Occipital lobe (tissue), 3 donors: ENCODE measurements at places on chromosomes 2 and 18. TPM values are rescaled to one million over a fixed set of nuclear protein-coding genes. Genes with fewer than 3 reads are reported as not detected.

GRCh38 chr2:46351750-46352138 lies 54.5 kb downstream of the EPAS1 start:
- DNase-seq, result no peak

GRCh38 chr18:56240405-56240804 lies 398.0 kb downstream of the TXNL1 start:
- no peak for DNase-seq

- no peak for DNase-seq
Measured at GRCh38 chr2:45739796-45740485, 88.5 kb downstream of the PRKCE start.

DNA sequence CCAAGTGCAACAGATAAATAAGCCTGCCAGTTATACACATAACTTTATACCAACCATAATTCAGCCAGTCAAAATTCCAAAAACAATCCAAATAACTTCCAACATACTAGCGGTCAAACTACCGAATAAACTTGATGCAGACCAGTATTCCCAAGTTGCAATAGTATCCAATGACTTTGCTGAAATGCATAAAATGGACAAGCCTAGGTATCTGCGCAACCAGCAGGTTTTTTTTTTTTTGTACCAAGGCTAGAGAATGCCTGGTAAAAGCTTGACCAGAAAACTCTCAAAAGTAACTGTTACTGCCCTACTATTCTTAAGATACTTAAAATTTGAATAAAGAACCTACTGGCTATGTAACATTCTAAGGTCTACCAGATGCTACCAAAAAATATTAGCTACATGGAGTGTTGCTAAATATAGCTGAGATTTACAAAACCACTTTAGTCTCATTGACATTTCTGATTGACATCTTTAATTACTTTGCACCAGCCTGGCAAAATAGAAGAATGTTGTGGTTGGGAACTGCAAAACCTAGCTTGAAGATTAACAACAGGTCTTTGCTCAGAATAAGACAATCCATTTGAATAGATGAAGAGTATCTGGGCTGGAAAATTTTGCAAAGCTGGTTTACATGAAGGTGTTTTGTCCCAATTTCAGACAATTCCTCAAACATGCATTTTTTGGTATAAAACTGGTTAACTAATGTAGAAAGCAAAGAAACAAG lies 7.3 kb downstream of the SRSF7 start:
- no peak for DNase-seq

DNA sequence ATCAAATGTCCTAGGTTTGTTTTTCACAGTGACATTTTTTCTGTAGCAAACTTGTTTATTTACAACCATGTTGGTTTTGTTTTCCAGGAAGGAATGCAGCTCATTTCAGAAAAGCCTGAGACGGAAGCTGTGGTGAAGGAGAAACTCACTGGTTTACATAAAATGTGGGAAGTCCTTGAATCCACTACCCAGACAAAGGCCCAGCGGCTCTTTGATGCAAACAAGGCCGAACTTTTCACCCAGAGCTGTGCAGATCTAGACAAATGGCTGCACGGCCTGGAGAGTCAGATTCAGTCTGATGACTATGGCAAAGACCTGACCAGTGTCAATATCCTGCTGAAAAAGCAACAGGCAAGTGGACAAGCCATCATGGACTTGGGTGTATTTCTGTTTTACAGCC lies 79.2 kb upstream of the EML6 start:
- DNase-seq, result no peak

GRCh38 chr2:37623406-37623805 lies 48.0 kb downstream of the CDC42EP3 start:
- no peak for DNase-seq

Gene REG1A
- total RNA-seq, result not detected

Gene CCDC150
- 3.9 TPM for total RNA-seq

Gene POTEC
- total RNA-seq, result not detected

Gene CACNB4
- 70.2 TPM for total RNA-seq
